ENCODE measurements at places on chromosomes 13 and 19. TPM values are rescaled to one million over a fixed set of nuclear protein-coding genes. Genes with fewer than 3 reads are reported as not detected.

DNA sequence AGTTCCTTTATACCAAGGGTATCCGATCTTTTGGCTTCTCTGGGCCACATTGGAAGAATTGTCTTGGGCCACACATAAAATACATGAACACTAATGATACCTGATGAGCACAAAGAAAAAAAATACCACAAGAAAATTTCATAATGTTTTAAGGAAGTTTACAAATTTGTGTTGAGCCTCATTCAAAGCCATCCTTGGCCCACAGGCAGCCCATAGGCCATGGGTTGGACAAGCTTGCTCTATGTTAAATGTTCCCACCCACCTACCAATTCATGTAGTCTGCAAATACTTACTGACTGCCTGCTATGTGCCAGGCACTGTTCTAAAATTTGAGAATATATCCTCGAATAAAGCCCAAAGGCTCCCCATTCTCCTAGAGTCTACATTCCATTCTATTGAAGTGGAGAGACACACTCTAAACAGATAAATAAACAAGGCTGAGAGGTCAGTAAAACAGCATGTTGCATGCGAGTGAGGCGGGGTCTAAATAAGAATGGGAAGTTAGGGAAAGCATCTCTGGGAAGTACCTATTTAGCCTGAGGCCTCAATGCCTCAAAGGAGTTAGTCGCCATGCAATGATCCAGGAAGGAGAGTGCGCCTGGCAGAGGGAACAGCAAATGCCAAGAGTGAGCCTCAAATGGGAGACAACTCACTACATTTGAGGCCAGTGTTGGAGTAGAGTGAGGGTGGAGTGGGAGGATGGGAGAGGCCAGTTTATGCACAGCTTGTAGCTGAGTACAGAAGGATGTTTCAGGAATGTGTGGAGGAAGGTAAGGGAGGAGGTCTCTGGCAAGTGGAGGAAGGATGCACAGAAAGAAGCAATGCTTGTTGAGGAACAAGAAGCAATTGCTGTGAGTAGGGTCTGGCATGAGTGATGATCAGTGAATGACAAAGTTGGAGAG lies 52.5 kb upstream of the CLDN10 start:
- H3K27me3 ChIP-seq = no peaks in the 10 kb centered on the region
- DNase-seq = no peak
- H3K4me1 ChIP-seq = peaks cover 8% of the 10 kb centered on the region
- H3K36me3 ChIP-seq = no peaks in the 10 kb centered on the region
- no peak overlapping the region for H3K4me3 ChIP-seq

TMEM221 gene
- 2.2 TPM for total RNA-seq

- no peak overlapping the region for H3K4me3 ChIP-seq
- peaks cover 26% of the 10 kb centered on the region for H3K27me3 ChIP-seq
- peaks cover 8% of the 10 kb centered on the region for H3K4me1 ChIP-seq
- H3K27ac ChIP-seq = no peak overlapping the region
- no peak for DNase-seq
- no peaks in the 10 kb centered on the region for H3K36me3 ChIP-seq
Observed at GRCh38 chr19:3386447-3387234, 20.3 kb downstream of the NFIC start.

DNA sequence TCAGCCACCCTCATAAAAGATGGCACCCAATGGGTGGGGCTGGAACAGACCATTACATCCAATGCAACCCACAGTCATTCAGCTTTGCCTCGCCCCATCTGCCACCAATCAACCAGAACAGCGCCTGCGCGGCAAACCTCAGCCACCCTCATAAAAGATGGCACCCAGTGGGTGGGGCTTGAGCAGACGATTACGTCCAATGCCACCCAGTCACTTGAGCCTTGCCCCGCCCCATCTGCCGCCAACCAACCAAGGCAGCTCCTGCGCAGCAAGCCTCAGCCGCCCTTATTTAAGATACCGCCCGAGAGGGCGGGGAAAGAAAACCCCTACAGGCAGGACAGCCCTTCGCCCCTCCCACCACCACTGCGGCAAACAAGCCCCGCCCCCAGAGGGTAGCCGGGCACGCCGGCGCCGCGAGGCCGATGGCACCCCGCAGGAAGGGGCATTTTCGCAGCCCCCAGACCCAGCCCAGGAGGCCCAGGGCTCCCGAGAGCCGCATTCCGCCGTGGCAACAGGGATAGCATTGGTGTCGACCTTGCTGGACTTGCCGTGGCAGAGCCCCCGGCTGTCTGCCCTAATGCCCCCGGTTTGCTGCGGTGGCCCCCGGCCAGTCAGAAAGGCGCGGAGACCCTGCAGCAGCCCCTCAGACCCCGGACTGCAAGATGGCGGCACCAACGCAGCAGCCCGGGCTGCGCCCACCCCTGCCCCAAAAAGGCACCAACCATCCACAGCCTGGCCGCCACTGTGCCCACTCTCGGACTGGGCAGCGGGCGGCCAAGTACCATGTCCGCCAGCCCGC lies 675 bp downstream of the PEG3 start:
- no peaks in the 10 kb centered on the region for H3K36me3 ChIP-seq
- H3K27ac ChIP-seq = no peak overlapping the region
- H3K4me3 ChIP-seq = no peak overlapping the region
- DNase-seq = no peak
- H3K27me3 ChIP-seq = no peaks in the 10 kb centered on the region

DNA sequence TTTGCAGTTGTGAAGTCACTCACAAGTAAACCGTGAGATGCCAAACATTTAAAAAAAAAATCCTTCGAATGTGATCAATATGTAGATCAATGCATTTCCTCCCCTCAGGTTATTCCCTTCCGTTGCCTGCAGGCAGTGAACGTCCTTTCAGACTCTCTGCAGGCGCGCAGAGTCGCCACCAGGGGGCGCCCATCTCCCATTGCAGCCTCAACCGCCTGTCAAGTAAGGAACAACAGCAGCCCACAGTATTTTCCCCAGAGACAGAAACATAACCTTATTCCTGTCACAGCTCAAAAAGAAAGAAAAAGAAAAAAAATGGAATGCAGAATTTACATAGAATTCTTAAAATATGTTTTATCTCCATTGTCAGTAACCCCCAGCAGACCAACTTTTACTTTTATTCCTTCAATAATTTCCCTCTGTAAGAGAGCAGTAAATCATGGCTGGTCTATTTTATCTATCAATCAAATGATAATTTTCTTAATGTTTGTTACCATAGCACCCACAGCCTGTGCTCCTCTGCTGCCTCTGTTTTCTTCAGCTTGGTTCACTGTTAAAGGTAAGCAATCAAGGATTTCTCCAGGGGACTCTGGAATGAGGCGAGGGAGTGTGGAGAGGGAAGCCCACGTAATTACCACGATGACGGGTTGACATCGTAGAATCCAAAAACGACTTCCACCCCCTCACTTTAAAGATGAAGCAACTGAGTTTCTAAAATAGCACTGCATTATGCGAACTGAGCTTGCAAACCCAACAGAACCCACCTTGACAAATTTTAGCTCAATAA lies 637.6 kb upstream of the ARGLU1 start:
- H3K4me3 ChIP-seq = no peak overlapping the region
- no peaks in the 10 kb centered on the region for H3K4me1 ChIP-seq
- no peaks in the 10 kb centered on the region for H3K36me3 ChIP-seq
- no peak overlapping the region for H3K27ac ChIP-seq
- peak; percentile 77 for DNase-seq
- H3K27me3 ChIP-seq = no peaks in the 10 kb centered on the region

ZFP28 gene
- 11.2 TPM for total RNA-seq

ZNF792 gene
- total RNA-seq = 8.7 TPM

DNA sequence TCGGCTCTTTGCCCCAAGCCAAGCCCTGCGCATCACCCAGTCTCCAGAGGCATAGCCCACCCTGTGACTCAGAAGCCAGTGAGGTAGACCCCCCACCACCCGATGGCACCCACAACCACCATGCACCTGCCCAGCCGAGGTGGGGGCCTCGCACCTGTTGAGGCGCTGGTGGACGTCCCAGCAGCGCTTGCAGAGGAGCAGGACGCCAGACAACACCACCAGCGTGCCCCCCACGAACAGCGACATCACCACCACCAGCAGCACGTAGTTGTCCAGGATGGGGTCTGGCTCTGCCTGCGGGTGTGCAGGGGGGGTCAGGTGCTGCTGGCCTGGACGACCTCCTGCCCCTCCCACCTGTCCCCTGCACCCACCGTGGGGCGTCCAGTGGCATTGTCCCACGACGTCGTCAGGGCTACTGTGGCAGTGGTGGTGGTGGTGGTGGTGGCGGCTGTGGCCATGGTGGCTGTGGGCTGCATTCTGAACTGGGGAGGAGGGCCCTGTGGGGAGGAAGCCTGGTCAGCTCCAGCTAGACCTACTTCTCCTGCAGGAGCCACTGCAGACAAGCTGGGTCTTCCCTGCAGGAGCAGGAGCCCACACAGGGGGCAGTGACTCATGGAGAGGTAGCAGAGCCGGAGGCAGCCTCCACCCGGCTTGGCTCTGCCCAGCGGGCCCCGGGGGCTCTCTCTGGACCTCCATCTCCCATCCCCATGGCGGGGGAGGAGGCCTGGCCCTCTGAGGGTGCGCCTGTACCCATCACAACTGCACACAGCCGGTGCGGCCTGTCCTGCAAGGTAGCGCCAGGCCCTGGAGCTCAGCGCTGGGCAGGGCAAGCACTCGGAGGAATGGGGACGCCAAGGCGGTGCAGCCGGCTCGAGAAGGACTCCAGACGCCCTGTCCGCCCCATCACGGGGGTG lies 1.9 kb downstream of the CBARP start:
- H3K27ac ChIP-seq = no peak overlapping the region
- peaks cover 5% of the 10 kb centered on the region for H3K27me3 ChIP-seq
- H3K4me3 ChIP-seq = peak overlapping the region; percentile 75
- H3K4me1 ChIP-seq = peaks cover 9% of the 10 kb centered on the region
- no peaks in the 10 kb centered on the region for H3K36me3 ChIP-seq

DNA sequence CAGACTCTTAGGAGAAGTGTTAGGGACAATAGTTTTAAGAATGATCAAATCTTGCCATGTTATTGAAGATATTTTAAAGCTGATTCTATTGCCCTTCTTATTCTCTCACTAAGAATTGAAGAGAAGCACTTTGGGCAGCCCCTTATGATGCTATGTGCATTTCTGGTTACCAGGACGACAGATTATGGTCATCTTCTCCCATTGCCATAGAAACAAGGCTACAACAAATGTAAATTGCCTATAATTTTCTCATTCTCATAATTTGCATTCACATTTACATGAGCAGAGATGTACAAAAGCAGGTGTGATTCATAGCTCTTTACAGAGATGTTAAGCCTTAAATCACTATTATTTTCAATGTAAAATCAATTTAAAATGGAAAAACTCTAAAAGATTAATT lies 137.3 kb upstream of the PCDH9 start:
- no peaks in the 10 kb centered on the region for H3K27me3 ChIP-seq
- H3K27ac ChIP-seq = no peak overlapping the region

DNA sequence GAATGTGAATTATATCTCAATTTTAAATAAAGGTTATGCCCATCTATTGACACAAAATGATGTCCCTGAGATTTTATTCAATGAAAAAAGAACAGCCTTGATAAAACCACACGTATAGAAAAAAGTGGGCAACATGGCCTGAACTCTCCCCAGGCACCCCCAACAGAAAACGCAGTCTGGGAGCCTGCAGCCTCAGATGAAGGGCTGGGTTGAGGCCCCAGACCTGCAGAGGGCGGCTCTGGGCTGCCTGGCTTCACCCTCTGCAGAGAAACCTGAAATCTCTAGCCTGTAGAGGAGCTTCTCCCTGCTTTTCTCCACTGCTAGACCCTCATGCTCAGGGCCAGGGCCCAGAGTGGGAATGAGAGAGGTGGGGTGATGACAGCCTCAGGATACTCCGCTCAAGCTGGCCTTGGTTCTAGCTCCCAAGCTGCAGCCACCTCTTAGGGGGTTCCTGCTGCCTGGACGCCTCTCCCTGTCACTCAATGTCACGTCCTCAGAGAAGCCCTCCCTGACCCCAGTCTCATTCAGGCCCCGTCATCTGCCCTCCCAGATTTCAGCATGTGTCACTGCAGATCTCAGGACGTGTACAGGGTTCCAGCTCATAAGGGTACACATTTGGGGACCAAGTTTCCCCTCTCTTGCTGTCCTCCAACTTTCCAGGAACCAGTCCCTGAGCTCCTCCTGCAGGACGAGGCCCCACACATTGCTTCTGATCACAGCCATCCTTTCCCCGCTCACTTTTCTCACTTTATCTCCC lies 1.8 kb downstream of the MBD3 start:
- no peaks in the 10 kb centered on the region for H3K27me3 ChIP-seq
- H3K36me3 ChIP-seq = no peaks in the 10 kb centered on the region
- peak; percentile 54 for DNase-seq

ZBTB32 gene
- not detected for total RNA-seq

DNA sequence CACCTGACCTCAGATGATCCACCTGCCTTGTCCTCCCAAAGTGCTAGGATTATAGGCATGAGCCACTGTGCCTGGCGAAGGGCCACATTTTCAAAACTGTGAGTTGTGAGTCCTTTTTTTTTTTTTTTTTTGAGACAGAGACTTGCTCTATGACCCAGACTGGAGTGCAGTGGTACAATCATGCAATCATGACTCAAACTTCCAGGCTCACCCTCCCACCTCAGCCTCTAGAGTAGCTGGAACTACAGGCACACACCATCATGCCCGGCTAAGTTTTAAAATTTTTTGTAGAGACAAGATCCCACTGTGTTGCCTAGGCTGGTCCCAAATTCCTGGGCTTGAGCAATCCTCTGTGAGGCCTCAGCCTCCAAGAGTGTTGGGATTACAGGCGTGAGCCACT lies 3.8 kb upstream of the MYPOP start:
- peaks cover 11% of the 10 kb centered on the region for H3K27me3 ChIP-seq
- H3K4me1 ChIP-seq = peaks cover 2% of the 10 kb centered on the region
- H3K27ac ChIP-seq = no peak overlapping the region
- no peak for DNase-seq

GPR18 gene
- total RNA-seq = not detected

HRC gene
- total RNA-seq = not detected

WBP4 gene
- 12.9 TPM for total RNA-seq

- H3K36me3 ChIP-seq = no peaks in the 10 kb centered on the region
- H3K4me3 ChIP-seq = no peak overlapping the region
- H3K4me1 ChIP-seq = no peaks in the 10 kb centered on the region
- H3K27ac ChIP-seq = no peak overlapping the region
- no peaks in the 10 kb centered on the region for H3K27me3 ChIP-seq
- DNase-seq = no peak
Observed at GRCh38 chr13:56700324-56700723, 440.4 kb upstream of the PRR20A start.

- no peak overlapping the region for H3K4me3 ChIP-seq
- H3K27me3 ChIP-seq = no peaks in the 10 kb centered on the region
- peak; percentile 88 for DNase-seq
- no peak overlapping the region for H3K27ac ChIP-seq
- no peaks in the 10 kb centered on the region for H3K36me3 ChIP-seq
- peaks cover 8% of the 10 kb centered on the region for H3K4me1 ChIP-seq
Observed at GRCh38 chr13:51286135-51287002, 53.1 kb upstream of the SERPINE3 start.

YIF1B gene
- total RNA-seq = 92.9 TPM

DNA sequence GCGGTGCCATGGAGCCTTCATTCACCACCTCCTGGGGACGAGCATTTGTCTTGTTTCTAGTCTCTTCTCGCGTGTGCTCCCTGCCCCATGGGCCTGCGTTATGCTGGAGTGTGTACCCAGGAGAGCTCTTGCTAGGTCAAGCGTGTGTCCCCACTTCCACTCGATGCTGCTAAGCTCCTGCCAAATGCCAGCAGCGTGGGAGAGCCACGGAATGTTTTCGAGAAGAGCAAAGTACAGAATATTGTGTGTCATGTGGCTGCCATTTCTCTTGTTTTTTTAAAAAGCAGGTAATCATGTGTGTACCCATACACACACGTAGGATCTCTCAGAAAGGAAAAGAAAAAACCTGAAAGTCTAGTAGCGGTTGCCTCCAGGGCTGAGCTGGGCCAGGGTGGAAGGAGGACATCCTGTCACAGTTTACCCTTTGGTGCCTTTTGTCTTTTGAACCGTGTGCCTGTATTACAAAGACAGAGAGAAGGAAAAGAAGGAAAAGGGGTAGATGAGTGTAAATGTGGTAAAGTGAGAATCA lies 28.6 kb downstream of the PAK4 start:
- DNase-seq = no peak
- no peaks in the 10 kb centered on the region for H3K27me3 ChIP-seq
- peaks cover 11% of the 10 kb centered on the region for H3K4me1 ChIP-seq
- peaks cover under 1% of the 10 kb centered on the region for H3K36me3 ChIP-seq
- no peak overlapping the region for H3K27ac ChIP-seq
- no peak overlapping the region for H3K4me3 ChIP-seq
